ENCODE measurements at places on chromosomes 5 and 9.

- no peak for DNase-seq
Observed at GRCh38 chr9:134695144-134695543, 53.5 kb downstream of the COL5A1 start.

DNA sequence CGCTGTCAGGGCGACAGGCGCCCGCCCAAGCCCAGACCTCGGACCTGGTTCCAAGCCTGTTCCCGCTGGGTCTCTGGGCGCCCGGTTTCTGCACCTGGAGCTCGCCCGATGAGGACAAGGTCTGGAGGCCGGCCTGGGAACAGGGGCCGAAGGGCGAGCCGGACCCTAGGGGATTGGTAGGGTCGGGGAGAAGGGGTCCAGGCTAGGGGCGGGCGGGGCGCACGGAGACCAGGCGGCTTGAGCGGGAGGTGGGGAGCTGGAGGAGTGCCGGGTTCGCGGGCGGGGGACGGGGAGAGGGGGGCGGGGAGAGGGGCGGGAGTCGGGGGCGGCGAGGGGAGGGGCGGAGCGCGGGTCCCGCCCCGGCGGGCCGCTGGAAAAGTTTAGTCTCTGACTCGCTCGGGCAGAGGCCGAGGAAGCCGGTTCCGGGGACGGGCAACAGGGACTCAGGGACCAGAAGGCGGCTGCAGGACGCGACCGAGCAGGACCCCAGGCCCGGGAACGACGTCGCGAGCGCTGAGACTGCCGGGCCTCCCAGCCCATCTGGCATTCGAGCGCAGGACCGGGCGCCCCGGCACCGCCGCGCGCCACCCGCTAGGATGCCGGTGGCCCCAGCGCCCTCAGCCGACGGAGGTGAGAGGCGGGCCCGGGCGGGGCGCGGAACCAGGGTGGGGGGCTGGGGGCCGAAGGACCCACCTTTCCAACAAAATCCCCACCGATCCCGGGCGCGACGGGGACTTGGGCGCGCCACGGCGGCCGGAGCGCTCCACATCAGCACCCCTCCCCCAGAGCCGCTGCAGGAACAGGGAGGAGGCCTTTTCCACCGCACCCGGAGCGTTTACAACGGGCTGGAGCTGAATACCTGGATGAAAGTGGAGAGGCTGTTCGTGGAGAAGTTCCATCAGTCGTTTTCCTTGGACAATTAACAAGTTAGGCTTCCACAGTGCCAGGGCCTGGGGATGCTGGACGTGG, at the start of gene S1PR3:
Gene S1PR3 (plus strand): TSS at position 403 of the 969 bp plus-strand sequence. CDS start 9,733 bp downstream, outside the sequence.
- DNase-seq = peak; percentile 44

DNA sequence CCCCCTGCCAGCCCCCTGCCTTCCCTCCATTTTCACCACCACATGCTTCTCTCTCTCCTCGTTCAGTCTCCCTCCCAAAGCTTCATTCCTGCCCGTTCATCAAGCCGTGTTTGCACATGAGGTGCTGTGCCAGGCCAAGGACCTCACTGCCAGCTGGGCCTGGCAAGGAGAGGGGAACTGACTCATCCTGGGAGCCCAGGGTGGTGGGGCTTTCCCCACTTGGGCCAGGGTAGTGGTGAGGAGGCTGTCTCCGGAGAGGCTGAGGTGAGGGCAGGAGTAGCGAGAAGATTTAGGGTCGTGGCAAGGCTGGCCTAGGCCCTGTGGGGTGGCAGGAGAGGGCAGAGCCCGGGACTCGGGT, 30.4 kb upstream of the NOTCH1 start:
- DNase-seq = no peak

- no peak for DNase-seq
Observed at GRCh38 chr5:37875051-37875787, 35.4 kb upstream of the GDNF start.

GRCh38 chr9:79812507-79813257, 240.9 kb downstream of the TLE4 start:
- DNase-seq = no peak

- DNase-seq = no peak
Observed at GRCh38 chr5:173153842-173154241, 9.5 kb downstream of the BNIP1 start.

- DNase-seq = no peak
Observed at GRCh38 chr9:93664549-93665120, 88.3 kb downstream of the PHF2 start.

DNA sequence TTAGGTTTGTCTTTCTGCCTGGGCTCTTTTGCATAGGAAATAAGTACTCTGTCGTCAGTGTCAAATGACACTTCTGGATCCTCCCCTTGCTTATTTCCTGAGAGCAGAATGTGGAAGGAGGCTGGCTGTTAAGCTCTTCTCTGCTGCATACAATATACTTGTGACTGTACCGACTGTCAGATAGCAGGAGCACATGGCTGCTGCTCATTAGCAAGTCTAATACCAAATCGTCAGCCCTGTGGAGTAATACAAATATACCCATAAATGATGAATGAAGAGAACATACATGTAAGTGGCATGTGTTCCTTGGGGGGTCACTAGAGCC, at the start of gene GPR151:
Gene GPR151 (minus strand): TSS at position 40 of the 325 bp plus-strand sequence. CDS start 77 bp downstream, outside the sequence.
- DNase-seq = no peak

DNA sequence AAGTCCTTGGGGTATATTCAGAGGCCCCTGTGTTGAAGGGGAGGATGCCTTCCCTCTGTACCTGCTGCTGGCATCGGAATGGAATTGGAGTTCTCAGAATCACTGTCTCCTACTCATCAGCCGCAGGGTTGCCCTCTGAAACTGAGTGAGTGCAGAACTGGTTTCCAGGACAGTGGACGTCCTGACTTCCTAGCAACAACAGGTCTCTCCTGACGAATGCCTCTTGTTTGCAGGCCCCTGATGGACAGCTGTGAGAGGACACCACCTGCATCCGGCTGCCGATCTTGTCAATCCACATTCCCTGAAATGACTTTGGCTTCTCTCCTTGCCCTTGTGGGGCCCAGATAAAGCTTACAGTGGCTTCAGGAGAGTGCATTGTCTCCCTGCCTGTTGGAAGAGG, 274.5 kb downstream of the NSG2 start:
- no peak for DNase-seq

GRCh38 chr5:108334225-108334624, 47.7 kb downstream of the FBXL17 start:
- no peak for DNase-seq

- DNase-seq = no peak
Observed at GRCh38 chr5:79746642-79747569, 57.3 kb downstream of the CMYA5 start.

GRCh38 chr5:6395102-6395445, 16.7 kb upstream of the MED10 start:
- no peak for DNase-seq

DNA sequence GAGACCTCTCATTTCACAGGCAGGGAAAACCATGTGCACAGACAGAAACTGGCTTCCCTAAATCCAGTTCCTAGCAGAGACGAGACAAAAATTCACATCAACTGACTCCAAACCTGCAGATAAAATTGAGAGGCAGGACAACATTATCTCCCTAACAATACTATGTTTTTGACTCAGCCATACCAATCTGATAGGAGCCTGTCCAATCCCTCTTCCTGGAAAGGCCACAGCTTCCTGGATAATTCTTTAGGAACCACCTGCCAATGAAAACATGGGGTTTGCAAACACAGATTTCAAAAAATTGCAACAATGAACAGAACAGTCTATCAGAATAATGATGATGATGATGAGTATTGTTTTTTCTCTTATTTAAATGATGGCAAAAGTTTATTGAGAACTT, 22.4 kb downstream of the SH3TC2 start:
- DNase-seq = no peak

- DNase-seq = no peak
Observed at GRCh38 chr5:59716029-59716428, 177.5 kb downstream of the PDE4D start.

DNA sequence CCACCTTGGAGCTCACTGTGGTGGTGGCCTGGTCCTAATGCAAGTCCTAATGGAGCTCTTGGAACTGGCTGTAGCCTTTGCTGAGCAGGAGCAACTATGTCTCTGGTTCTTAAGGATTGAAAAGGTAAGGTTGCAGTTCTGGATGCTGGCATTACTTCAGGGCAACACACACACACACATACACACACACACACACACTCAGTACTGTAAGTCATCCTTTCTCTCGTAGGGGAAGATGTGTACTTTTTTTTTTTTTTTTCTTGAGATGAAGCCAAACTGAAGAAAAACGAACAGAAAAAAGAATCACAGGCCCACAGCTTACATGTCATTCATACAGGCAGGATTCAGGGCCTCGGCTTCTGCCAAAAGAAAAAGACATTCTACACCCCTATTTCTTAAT, 81.1 kb upstream of the RPS23 start:
- no peak for DNase-seq

- DNase-seq = no peak
Observed at GRCh38 chr5:119327018-119327417, 28.8 kb upstream of the TNFAIP8 start.

- no peak for DNase-seq
Observed at GRCh38 chr5:131272307-131272706, 8.5 kb downstream of the CDC42SE2 start.

DNA sequence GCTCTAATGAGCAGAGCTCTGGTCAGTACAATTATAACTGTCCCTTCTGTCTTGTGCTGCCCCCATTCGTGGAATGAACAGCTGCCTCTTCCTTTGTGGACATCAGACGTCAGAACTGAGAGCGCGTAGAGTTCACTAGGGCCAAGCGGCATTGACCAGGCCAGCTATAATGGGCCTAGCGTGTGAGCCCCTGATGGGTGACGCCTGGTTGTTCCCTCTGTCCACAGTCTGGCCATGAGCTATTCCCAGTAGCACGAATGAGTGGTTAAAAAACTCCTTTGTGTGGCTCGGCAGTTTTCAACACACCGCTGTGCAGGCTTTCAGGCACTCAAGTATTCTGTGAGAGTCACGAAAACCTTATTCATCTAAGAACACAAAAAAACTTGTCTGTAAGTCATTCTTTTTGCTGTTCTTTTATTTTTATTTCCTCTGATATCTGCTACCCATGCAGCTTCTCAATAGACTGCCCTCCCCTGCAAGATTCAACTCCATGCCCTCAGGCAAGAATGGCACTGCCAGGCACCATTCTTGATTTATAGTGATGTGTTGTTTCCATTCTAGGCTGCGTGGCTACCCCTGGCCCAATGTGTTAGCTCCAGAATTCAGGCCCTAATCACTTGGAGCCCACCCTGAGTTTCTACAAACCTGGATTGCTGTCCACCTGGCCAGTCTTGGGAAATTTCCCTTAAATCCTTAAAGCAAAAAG, 52.5 kb downstream of the ANKDD1B start:
- no peak for DNase-seq

- no peak for DNase-seq
Observed at GRCh38 chr9:114343471-114344187, 14.0 kb downstream of the ORM2 start.

GRCh38 chr5:167943343-167943742, 348.1 kb upstream of the WWC1 start:
- no peak for DNase-seq
